ENCODE measurements at places on chromosomes 4 and X.

GRCh38 chr4:82779032-82779431 lies 19.6 kb downstream of the SCD5 start:
- DNase-seq = no peak

DNA sequence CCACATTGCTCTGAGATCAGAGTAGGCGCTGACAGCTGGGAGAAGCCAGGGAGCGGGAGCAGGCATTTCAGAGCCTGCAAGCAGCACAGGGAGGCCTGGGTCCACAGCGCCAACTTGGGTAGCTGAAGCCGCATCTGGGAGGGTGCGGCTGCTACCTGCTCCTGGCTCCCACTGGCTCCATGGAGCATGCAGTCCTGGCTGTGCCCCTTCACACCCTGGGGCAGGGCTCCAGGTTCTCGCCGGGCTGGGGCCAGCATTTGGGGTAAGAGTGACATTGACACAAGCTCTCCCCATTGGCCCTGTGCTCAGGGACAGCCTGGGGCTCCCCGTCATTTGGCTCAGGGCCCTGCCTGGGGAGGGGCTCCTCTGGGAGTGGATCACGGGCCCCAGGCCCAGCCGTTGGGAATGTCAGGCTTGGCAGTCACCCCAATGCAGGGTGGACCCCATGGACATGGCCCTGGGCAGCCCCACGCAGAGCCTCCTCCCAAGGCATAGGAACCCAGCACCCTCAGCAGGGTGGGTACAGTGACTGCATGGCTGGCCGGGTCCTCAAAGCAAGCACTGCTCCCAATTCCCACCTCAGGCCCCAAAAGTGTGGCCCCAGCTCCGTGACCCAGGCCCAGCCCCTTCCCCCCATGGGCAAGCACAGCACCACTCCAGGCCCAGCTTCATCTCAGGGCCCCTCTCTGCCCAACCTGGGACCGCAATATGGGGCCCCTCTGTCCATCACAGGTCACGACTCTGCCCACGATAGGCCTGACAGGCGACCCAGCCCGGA lies 82.4 kb downstream of the PRDM5 start:
- no peak for DNase-seq

GRCh38 chrX:32987142-32987541 lies 224.2 kb downstream of the DMD start:
- DNase-seq = no peak

DNA sequence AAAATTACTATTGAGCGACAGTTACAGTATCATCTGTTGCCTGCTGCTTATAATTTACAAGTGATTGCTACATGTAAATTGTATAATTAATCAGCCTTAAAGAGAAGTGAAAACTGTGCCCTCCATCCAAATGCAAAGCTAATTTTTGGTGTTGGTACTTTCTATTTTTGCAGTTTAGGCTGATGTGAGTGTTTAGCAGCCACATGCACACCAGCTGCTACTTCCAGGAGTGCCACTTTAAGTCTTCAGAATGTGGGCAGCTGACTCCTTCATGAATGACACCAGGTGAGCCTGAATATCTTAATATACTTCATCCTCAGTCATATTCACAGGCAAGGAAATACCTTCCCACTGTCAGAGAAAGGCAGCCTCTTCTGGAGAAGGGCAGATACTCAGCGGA lies 149.8 kb upstream of the RASGEF1B start:
- DNase-seq = no peak

GRCh38 chr4:99264927-99265326 lies 25.9 kb downstream of the ADH1A start:
- no peak for DNase-seq

GRCh38 chr4:39004758-39005157 lies 27.5 kb downstream of the TMEM156 start:
- no peak for DNase-seq

GRCh38 chr4:37988670-37989069 lies 28.5 kb downstream of the PTTG2 start:
- DNase-seq = no peak

Measured in HL-60 (cell line).